ENCODE measurements at places on chromosomes 13 and 19.

GRCh38 chr13:99659226-99659625 lies 158.0 kb downstream of the TM9SF2 start:
- no peak for DNase-seq

- no peak for DNase-seq
Measured at GRCh38 chr19:51002089-51002532, 707 bp upstream of the KLK8 start.

DNA sequence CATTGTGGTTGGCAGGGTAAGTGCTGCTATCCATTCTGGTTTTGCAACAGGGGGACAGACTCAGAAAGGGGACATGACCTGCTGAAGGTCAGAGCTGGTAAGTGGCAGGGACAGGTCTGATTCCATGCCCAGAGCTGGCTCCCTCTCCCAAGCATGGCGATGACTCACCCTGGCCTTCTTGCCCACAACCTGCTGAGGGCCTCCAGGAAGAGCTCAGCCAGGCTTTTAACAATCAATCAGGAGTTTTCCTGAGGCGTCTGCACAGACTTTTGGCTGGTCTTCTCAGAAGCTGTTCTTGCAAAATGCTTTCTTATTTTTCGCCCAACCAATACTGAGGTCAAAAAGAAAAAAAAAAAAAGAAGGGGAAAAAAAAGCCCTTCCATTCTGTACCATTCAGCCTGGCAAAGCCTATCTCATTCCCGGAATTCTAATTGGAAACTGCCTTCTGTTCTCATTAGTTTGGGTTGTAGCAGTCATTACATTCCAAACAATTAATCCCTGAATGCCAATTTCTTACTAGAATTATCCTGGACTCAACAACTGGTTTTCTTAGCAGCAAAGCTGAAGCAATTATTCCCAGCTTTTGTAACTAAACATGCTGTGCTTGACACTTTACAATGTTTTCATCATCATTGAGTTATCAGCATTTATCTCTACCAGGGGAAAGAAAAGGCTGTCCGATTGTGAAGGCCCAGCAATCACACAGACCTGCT lies 17.7 kb downstream of the SIAH3 start:
- DNase-seq: no peak

GRCh38 chr13:79723519-79724024 lies 242.6 kb downstream of the NDFIP2 start:
- DNase-seq: no peak

DNA sequence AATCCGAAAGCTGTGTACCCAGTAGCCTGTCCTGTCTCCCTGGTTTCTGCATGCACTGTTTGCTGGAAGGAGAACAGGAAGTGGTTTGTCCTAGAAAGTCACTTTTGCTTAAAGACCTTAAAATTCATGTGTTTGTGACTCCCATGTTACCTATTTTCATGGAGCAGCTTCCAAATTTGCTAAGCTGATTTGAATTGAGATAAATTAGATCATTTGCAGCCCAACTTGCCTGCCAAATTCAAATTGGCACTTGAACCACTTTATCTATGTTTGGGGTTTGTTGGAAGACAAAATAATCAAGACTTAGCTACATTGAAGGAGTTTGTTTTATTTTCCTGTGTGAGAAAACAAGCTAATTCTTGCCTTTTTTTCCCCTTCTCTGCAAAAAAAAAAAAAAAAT lies 532.5 kb downstream of the DIAPH3 start:
- DNase-seq: no peak

- DNase-seq: no peak
Measured at GRCh38 chr13:60214213-60215055, 50.7 kb upstream of the DIAPH3 start.

- no peak for DNase-seq
Measured at GRCh38 chr19:14530506-14530905, 1.1 kb downstream of the TECR start.

GRCh38 chr13:109951491-109951890 lies 165.1 kb upstream of the IRS2 start:
- no peak for DNase-seq

GRCh38 chr13:47005756-47006414 lies 109.0 kb upstream of the HTR2A start:
- DNase-seq: no peak

DNA sequence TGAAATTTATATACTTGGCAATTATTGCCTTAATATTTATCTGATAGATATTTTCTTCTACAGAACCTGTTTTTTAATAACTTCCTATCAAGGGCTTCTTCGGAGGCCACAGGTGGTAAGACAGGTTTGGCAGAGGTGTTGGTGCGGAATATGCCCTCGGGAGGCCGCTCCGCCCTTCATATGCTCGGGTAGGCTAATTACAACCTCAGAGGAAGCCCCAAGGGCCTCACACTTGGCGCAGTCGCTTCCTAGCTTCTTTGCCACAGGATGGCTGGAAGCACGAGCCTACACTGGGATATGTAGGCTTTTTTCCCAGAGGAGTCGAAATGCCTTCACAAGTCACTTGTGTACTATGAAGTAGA lies 68.8 kb downstream of the LMO7 start:
- no peak for DNase-seq
